ENCODE measurements at places on chromosomes 16 and 17.

DNA sequence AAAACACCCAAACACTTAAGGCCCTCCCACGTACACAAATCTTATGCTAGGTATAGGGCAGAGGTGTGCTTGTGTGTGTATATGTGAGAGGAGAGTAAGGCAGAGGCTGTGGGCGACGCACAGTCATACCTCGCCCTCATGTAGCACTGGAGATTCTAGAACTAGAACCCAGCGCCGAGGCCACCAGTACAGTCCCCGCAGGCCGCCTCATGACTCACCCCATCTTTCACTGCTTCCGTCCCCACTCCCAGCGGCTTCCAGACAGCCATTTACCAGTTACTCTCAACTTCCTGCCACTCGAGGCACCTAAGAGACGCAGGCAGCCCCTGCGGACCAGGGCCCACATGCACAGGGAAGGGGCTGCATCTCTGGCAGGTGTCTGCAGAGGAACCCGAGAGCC lies 23.2 kb upstream of the CYTH1 start:
- peak; percentile 20 for DNase-seq

DNA sequence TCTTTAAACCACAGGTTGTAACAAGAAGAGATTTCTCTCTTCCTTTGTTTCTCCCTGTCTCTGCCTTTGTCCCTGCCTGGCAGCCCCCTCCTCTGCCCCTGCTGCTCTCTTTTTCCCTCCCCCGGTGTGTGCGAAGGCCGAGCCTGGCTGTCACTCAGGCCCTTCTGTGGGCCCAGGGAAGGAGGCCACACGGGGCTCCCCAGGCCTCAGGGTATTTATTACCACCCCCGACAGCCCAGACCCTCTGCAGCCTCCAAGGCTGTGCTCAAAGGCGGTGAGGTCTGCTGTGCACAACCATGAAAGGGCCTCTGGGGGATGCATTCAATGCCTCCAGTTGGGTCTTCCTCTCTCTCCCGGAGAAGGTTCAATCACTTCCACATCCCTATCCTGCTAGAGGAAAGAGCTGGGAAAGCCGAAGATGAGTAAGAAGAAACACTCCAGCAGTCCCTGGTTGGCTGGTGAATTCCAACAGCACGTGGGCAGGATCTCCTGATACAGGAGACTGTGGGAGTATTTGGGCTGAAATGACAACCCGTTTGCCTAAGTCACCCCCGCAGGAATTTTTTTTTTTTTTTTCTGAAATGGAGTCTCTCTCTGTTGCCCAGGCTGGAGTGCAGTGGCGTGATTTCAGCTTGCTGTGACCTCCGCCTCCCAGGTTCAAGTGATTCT lies 34.2 kb downstream of the ZNF423 start:
- no peak for DNase-seq

GRCh38 chr16:25656639-25657038 lies 35.1 kb upstream of the HS3ST4 start:
- no peak for DNase-seq

DNA sequence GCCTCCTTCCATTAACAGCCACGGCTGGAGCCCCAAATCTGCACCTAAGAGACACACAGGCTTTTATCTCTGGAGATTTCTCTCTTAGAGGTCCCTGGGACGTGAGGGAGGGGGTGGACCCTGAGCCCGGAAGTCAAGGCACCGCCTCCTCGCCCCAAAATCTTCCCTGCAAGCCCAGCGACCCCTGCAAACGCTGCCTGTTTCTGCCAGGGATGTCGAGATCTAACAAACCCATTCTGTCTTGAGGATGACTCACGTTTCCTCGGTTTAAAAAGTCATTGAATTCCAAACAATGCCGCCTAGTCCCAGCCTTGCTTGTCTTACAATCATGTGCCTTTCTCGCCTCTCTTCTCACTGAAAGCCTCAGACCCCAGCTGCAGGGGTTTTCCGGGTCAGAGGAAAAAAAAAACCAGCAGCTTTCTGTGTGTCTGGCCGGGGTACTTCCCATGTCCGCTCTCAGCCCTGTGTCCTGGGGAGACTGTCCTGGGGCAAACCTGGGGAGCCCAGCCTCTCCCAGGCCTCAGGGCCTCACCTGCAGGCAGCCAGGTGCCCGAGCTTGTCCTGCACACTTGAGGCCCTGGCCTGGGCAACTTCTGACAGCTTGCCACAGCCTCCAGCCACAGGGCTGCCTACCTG lies 15.4 kb downstream of the ARL2BP start:
- DNase-seq, result no peak

DNA sequence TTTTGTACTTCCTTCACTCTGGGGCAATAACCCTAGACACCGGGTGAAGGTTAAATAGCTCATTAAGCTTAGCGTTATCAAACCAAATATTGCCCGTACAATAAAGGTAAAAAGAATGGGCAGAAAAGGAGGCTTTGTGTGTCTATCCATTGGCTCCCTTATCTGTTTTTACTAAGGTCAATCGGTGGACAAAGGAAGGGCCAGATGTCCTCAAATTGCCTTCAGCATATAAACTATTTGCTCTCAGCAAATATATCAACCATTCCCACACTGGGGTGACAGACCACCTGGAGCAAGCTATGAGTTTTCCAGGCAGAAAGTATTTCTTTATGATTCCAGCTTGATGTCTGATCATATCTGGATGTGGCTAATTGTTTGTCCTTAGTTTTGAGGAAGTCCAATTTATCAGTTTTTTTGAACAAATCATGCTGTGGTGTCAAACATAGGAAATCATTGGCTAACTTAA lies 25.3 kb upstream of the WIPI1 start:
- no peak for DNase-seq

GRCh38 chr16:83272843-83273242 lies 534.9 kb upstream of the HSBP1 start:
- no peak for DNase-seq

GRCh38 chr16:49637933-49638672 lies 217.8 kb downstream of the ZNF423 start:
- DNase-seq, result no peak

- DNase-seq, result no peak
These were observed 655 bp upstream of the GPR139 start for GRCh38 chr16:20074099-20074991.

DNA sequence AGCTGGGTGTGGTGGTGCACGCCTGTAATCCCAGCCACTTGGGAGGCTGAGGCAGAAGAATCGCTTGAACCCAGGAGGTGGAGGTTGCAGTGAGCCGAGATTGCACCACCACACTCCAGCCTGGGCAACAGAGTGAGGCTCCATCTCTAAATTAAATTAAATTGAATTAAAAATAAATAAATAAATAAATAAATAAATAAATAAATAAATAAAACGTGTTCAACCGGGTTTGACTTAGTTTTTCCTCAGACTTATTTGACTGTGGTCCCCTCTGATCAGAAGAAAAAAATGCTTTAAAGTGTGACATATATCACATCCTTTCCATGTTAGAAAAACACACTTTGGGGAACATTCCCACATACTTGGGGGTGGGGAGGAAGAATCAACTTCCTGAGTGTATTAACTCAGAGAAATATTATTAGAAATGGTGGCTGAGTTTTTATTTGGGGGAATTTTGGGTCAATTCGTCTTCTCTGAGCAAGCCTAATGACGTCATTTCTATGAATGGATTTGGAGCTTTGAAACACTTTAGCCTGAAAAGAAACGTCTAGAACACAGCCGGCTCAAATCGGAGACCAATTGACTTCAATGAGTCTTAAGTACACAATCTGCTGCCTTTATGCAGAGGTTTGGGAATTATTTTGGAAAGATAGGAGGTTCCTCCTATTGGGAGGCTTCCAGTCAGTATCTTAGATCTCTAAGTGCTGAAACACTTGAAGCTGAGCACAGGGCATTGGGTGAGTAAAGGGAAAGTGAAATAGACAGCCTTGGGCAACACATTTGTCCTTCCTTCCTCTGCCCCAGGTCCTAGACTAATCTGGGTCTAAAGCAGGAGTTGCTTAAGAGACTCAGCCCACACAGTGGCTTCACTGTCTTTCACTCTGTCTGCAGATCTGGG lies 132.6 kb downstream of the PITPNC1 start:
- peak; percentile 45 for DNase-seq

DNA sequence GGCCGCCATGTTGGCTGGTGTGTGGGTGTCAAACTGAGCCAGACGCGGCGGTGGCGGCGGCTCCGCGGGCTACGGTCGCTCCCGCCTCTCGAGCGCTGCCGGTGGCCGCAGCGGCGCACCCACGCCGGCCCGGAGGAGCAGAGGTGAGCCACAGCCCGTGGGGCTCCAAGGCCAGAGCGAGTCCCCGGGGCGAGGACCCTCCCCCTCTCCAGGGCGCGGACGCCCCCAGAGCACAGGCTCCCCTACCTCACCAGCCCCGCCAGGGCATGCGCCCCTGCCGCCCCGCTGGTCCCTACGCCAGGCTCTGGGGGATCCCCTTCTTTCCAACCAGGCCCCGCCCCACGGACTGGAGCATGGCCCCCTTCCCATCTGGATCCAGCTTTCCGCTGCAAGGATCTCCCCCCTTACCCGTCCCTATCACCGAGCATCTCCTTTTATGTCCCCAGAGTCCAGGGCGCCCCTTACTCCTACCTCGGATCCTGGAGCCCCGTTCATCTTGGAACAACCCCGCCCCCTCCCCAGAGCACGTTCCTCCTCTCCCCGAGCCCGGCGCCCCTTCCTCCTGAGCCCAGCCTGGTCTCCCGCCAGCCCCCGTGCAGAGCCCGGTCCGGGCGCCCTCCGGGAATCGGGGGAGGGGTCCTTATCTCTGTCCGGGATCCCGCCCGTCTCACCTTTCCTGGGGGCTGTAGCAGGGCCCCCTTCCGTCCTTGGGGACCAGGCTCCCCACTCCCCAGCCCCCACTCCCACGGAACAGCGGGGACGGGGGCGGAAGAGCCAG lies 412 bp downstream of the EPN2 start:
- no peak for DNase-seq

DNA sequence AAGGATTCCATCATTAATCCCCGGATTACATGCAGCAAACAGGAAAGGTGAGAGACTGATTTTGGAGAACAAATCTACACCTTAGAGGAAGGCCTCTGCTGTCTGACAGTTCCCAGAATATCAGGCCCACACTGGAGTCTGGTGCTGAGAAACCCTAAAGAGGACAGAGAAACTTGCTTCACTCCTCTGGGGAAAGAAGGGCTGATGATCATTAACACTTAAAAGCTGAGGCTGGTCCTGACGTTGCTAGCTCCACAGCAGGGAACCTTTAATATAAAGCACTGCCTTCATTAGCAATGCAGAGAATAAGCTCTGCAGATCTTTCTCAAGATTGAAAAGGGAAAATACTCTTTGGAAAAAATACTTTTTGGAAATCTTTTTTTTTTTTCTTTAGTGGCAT lies 1472.4 kb upstream of the GOT2 start:
- DNase-seq, result no peak

DNA sequence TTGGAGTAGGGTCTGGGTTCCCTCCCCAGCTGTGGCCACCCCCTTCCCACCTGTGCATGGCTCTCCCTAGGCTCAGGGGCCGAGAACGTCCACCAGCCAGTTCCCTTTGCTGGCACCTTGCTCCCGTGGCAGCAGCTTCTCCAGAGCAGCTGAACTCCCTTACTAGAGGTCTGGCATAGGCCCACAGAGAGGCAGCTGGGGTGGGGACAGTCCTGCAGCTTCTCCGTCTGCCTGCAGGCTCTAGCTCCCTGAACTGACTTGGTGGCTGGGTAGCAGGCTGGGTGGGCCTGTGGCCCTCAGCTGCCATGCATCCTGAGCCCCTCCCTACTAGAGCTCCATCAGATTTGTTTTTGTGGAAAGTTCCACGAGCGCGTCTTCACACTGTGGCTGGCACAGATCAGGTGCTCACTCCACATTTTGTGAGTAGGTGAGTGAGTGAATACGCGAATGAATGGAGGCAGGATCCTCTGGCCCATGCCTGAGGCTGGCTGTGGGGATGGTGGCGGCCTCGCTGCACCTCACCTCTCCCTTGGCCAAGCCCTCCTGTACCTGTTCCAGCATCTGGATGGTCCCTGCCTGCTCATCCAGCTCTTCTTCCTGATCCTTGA lies 51.3 kb downstream of the PIPOX start:
- no peak for DNase-seq

- DNase-seq, result no peak
These were observed 479.9 kb upstream of the CDH11 start for GRCh38 chr16:65601781-65602180.

DNA sequence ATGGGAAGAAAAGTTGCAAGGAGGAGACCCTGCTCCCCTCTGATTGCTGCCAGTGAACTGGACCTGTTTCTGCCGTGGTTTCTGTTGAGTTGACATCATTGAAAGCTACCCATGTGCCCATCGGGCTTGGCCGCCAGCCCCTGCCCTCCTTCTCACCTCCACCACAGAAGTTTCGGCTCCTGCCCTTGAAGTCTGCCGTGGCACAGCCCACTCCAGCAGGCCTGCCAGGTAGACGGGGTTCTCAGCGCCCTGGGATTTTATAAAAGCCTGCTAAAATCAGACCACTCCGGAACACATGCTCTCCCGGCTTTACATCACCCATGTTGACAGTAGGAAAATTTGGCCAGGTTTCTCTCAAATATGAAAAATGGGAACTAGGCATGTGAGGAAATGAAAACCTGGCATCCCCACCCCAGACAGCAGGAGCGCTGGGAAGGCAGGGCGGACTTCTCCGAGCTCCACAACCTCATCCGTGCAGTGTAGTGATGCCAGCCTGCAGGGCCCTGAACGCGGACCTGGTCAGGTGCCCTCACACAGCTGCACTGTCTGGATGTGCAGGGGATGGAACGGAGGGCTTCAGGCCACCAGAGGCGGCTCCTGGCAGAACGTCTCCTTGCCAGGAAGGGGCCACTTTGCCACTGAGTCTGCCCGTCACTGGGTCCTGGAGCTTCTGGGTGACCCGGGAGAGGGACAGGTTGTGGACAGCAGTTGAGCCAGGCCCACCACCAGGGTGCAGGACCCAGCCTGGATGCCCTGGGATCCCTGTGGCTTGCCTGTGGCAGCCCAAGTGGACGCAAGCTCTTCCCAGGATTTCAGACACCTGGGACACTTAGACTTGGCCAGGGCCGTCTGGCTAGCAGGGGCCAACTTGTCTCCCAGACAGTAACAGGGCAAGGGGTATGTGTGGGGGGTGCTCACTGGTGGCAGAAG lies 6.9 kb upstream of the GSE1 start:
- DNase-seq, result no peak

DNA sequence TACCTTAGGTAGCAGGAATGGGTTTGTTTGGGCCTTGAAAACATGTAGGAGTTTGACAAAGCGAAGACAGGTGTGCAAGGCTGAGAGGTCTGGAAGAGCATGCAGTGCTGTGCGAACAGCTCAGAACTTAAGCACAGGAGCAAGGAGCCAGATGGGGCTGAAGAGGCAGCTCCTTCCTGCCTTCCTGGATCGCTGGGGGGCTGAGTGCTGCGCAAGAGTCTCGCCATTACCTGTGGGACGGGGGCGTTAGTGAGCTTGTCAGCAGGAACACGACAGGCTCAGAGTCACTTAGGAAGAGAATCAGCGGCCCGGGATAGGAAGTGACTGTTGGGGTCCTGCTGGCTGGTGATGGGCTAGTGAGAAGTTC lies 464 bp upstream of the MRM1 start:
- no peak for DNase-seq

DNA sequence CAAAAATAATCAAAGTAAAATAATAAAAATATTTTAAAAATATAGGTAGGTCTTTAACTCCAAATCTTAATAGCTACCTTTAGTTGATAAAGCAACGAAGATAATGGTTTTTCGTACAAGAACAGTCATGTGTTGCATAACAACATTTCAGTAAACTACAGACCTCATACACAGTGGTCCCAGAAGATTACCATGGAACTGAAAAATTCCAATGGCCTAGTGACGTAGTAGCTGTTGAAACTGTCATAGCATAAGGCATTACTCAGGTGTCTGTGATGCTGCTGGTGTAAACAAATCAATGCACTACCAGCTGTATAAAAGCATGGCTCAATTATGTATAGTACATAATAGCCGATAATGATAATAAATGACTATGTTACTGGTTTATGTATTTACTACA lies 43.9 kb downstream of the CREBBP start:
- no peak for DNase-seq
